ENCODE measurements at places on chromosomes 1 and 21.

DNA sequence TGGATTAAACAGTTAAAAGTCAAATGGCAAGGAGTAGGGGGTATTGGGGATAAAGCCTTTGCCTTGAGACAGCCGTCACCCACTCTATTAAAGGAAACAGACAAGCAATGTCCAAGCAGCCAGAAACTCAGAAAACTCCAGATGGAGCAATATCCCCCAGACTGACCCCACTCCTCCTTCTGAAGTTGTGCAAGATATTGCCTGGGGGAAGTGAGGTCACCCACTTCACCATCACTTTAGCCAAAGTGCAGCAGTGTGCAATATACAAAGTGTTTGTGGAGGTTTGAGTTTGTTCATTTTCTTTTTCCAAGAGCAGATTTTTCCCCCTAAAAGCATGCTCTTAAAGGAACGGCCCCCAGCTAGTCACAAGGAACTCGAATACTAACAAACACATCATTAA, 125.1 kb downstream of the ETS2 start:
- DNase-seq, result no peak

GRCh38 chr1:71294178-71294577, 213.3 kb upstream of the ZRANB2 start:
- DNase-seq, result no peak

DNA sequence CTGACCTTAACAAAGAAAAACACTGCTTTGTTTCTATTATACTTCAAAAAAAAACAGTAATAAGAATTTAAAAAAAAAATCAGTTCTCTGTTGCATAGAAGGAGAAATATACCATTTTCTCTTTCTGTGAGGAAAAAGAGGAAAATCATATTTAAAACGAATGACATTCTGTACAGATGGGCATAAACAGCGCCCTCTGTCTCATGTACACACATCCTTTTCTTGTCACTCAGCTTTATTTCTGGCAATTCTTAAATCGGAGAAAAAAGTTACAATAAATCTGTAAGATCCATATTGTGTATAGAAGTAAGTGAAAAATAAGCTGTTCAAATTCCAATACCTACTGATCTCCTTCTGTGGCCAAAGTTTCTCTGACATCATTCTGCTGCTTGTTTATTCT, 245.4 kb downstream of the SMYD3 start:
- DNase-seq, result no peak

DNA sequence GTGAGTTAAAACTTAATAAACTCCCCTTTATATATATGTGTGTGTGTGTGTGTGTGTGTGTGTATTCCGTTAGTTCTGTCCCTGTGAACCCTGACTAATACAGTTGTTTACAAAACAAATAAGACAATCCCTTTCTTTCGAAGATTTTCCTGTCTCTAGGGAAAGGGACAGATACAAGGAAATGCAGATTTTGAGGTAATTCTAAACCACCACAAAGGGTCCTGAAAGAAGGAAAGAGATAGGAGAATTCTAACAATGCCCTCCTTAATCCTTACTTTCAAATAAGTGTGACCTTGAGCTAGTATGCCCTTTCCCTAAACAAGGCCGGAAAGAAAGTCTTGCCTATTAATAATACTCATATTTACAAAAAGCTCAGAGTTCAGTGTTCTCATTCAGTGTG, 164.8 kb upstream of the COL11A1 start:
- no peak for DNase-seq

DNA sequence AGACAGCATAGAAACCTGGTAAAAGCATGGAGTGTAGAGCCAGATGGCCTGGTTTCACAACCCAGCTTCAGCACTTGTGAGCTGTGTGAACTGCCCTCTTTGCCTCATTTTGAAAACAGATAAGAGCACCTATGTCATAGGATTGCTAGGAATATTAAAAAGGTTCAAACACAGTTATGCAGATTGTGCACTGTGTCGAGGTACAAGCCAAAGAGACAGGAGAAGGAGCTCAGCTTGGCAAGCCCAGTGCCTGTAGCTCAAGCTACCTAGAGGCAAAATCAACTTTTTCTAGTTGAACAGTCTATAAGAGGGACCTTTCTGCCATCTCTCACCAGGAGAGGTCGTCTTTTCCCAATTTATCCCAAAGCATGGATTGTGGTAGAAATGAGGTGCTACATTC, 5.0 kb downstream of the CHODL start:
- DNase-seq, result no peak

- no peak for DNase-seq
Measured at GRCh38 chr1:157107702-157108101, 8.1 kb upstream of the ETV3L start.

GRCh38 chr1:229340496-229340895, 2.4 kb downstream of the CCSAP start:
- DNase-seq, result no peak

GRCh38 chr1:24896176-24896575, 33.9 kb downstream of the RUNX3 start:
- DNase-seq, result no peak

DNA sequence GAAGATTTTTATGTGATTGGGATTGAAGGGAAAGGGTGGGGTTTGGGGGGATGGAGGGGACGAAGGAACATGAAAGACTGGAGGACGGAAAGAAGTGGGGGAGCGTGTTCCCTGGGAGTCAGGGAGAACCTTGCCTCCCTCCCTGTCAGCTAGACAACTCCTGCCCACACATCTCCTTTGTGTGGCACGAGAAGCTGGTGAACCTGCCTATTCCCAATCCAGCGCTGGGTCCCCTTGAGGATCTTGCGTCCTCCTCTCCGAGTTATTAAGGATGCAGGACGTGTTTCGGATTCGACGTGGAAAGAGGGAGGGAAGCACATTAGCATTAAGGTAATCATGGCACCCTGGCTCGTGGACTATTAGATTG, 1.4 kb downstream of the LRRC7 start:
- no peak for DNase-seq

DNA sequence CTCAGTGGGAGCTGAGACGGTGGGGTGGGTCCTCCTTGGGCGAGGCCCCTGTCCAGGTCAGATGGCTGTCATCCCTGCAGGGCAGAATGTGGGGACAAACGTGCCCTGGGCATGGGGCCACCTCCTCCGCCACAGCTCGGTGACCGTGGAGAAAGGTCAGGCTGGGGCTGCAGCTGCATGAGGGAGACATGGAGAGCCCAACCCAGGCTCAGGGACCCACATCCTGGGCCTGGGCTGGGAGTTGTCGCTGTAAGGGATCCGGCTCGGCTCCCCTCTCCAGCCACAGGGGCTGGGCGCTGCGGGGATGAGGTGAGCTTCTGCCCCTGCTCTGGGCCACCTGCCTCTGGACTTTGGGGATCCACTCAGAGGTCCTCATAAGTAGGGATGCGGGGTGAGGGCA, 518 bp upstream of the PLCH2 start:
- DNase-seq, result no peak

DNA sequence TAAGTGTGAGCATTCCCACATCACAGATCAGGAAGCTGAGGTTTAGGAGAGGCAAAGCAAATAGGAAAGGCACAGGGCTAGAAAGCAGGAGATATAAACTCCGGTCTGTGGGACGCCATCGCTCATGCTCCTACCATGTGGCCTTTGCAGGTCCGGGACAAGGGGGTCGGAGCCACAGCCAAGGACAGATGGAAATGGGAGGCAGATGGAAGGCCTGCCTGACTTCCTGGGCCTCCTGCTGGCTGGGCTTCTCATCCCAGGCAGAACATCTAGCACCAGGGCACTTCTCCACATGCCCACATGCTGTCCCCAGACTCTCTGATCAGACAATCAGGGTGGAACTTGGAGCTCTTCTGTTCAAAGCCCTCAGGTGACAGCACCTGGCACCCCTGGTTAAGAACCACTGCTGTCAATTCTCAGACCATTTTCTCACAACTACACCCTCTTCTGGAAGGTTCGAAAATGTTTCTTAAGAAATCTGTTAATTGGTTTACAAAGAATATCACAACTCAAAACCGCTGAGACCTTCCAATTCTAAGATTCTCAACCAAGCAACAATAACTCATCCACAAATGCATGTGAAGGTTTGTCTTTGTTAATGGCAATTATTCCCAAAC, 173.3 kb upstream of the EDN2 start:
- no peak for DNase-seq

DNA sequence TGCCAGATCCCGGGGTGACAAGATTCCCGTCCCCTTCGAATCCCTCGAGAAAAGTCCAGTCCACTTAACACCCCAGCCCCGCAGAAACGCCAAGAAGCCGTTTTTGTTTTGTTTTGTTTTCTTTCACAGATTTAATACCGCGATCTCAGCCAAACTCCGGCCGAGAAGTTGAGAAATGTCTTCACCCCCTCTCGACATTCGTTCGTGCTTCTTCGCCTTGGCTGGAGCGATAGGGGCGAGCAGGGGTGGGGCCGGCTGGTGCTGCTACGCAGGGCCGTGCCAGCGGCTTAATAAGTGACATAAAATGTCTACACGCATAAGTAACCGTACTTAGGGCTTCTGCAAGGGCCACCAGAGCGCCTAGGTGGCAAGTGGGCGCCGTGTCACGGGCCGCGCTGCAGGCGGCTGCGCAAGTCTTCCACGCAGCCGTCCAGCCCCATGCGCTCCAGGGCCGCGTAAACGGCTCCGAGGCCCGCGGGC, 4.9 kb downstream of the TNFRSF25 start:
- DNase-seq, result no peak

- DNase-seq, result no peak
Measured at GRCh38 chr1:217063172-217063908, 340.1 kb upstream of the ESRRG start.

DNA sequence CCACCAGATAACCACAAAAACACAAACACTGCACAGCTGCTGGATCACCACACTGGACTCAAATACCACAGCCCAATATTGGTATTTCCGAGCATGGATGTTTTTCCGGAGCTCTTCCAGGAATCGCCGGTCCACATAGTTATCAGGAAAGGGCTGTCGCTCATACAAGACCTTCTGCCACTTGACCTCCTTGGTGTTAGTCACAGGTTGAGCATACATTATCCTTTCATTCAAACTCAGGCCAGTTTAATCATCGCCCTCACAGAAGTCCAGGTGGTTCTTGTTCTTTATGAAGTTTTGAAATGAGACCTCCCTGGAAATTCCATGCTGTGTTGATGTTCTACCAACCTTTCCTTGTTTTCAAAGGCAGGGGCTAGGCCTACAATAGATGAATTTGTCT, 1.5 kb downstream of the PIGC start:
- DNase-seq, result no peak

DNA sequence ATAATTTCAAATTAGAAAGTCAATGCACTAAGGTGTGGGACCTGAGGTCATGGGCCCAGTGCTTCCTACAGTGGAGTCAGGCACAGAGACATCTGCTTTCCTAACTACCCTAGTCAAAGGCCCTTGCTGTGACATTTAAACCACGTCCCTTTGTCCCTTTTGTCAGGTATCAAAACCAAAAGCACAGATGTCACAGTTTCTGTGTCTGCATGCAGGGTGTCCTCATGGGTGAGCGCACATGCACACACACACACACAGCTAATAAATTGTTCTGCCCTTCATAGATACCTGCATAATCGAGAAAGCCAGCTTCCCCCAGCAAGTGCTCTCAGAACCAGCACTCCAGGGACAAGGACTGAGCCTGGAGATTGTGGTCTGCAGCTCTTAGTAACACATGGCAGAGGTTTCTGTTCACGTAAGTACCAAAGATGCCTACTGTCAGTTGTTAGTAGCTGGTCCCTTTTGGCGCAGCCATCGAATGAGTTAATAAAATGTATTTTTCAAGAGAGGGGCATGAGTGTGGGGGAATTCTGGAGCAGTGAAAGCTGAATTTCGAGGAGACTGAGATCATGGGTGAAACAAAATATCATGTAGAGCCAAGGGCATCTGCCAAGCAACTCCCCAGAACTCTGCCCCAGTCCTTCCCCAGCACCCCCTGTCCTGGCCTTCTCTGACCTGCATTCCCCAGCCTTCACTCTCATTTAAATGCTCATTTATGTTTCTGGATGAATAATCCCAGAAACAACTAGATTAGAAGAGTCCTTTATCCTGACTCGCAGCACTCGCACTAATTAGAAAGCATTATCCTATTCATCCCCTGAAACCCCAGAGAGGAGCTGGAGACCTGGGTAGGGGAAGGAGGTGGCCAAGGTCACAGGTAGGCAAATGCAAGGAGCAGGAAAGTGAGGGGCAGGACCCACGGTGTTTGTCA, 25.5 kb downstream of the TNR start:
- DNase-seq, result no peak

DNA sequence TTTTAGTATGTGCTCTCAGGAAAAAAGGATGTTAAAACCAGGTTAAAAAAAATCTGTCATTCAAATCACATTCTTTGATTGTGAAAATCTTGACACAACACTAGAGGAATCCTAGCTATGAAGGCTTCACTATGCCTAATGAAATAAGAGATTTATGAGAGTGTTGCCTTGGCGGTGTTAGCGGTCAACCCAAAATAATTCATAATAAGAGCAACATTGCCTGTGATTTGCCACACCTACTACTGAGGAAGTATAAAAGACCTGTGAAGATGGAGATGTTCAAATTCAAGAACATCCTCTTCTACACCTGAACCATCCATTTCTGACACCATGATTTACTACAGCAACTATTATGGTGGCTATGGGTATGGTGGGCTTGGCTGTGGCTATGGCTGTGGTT, at the start of gene KRTAP20-1:
Gene KRTAP20-1 (plus strand): TSS at position 301 of the 400 bp plus-strand sequence. CDS start 30 bp downstream, at position 331.
- no peak for DNase-seq

DNA sequence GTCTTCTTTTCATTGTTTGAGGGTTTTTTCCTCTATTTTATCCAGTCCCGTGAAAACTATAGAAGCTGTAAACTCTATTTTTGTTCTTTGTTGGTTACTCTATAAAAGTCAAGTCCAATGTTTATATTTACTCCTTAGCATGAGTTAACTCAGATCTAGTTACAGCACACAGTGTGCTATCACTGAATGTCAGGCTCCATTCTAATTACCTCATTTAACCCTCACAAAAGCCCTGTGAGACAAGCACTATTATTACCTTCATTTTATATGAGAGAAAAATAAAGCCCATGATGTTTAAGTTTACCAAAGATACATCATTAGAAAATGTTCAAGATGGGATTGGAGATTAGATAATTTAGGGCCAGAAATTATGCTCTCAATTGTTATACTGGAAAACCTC, 251.4 kb upstream of the SNX7 start:
- DNase-seq, result no peak

DNA sequence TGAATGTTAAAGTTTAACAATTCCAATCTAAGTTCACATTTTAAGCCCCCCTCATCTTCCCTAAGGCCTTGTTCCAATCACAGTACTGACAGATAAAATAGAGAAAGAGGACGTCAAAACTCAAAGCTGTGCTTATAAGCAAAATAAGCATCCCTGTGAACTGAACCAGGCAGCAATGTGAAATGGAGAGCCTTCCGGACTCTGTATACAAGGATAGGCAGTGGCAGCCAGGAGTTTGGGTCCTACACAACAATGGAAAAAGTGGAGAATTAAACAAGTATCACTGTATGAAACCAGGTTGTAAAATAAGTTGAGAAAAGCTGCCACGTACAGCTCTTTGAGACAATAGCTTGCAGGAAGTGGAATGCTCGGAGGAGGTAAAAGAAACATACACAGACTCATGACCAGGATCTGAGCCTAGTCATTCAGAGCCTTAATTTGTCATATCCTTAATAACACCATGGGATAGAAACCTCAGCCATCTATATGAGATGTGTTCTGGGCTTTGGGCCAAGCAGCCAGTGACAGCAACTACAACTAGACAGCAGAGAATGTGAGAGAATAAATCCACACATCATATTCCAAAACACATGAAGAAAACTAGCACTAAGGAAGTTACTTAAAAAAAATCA, 55.2 kb upstream of the PALMD start:
- DNase-seq, result no peak

GRCh38 chr1:161080441-161081405, 8.6 kb downstream of the NECTIN4 start:
- DNase-seq, result no peak

- DNase-seq, result no peak
Measured at GRCh38 chr1:7543718-7544090, 227.4 kb upstream of the VAMP3 start.

All from stimulated activated CD8-positive, alpha-beta memory T cell treated with anti-CD3 and anti-CD28 coated beads, Interleukin-2, amount 100 ng/mL, for 1 hour (primary cell).